RCC 7860 (cell line): ENCODE measurements at places on chromosomes 3 and 15.

- no peak for DNase-seq
Measured at GRCh38 chr3:27752926-27753325, 30.8 kb upstream of the EOMES start.

DNA sequence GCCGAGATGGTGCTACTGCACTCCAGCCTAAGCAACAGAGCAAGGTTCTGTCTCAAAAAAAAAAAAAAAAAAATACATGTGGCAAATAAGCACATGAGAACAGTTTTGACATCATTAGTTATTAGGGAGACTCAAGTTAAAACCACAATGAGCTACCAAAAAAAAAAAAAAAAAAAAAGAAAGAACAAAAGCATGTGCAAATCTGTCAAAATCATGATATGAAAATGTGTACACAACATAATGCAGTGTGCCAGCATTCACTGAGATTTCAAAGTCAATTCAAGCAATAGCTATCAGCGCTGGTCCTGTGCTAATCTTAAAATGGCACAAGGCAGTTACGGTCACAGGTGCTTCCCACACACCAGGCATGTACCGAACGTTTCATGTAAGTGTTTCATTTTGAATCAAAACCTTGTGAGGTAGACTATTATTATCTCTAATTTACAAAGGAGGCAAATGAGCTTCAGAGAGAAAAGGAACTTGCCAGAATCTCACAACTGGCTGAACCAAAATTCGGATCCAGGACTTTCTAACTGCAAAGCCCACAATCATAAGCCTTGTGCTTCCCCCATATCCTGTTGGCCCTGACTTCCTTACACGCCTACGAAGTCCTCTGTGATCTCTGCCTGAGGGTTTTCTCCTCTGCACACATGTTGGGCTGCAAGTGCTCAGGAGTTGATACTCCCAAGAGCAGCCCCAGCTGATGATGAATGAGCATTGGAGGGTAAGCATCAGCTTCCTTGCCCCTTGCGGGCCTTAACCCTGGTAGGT is 200.1 kb upstream of the PROK2 start:
- no peak for DNase-seq

DNA sequence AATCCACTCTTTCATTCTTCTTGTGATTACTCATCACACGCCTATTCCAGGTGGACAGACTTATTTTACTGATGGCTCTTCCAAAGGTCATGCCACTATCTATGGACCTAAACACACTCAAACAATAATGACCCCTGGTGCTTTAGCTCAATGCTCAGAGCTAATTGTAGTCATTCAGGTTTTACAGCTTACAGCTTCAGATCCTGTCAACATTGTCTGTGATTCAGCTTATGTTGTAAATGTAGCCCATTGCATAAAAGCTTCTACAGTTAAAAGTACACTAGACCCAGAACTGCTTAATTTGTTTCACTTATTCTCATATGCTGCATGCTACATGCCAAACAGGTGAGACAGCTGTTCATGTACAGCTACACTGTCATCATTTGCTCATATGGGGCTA is 49.2 kb downstream of the LSM3 start:
- DNase-seq: no peak

GRCh38 chr3:51712963-51713362 is 6.1 kb downstream of the GRM2 start:
- no peak for DNase-seq

DNA sequence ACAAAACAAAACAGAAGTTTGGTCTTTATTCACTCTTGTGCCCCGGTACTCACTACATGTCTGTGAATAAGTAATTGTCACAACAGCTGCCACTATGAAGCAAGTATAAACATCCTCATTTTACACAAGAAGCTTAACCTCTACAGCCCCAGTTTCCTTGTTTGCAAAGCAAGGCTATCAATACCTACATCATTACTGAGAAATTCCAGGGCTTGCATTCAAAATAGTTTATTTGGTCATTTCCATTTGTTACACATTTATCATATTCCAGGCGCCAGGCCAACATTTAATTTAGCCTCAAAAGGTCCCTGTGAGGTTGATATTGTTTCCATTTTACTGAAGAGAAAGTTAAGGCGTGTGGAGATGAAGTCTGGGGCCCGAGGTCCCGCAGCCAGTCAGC is 161.4 kb upstream of the LRTM1 start:
- no peak for DNase-seq

DNA sequence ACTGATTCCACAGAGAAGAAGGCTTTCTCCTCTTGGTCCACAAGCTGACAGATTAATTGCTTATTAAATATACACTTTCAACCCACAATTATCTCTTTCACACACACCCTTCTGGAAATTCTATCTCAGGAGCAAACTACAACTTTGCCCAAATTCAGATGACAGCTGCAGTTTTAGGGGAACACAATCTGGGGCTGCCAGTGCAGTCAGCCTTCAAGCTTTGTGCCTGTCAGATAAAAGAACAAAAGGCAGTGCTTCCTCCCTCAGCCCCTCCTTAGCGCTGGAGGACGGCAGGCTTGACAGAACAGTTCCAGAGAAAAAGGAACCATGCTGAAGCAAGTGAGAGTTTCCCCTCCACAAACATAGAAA is 99.6 kb downstream of the TMCC1 start:
- DNase-seq: no peak

- no peak for DNase-seq
Measured at GRCh38 chr3:133887803-133888703, 7.6 kb downstream of the RAB6B start.

DNA sequence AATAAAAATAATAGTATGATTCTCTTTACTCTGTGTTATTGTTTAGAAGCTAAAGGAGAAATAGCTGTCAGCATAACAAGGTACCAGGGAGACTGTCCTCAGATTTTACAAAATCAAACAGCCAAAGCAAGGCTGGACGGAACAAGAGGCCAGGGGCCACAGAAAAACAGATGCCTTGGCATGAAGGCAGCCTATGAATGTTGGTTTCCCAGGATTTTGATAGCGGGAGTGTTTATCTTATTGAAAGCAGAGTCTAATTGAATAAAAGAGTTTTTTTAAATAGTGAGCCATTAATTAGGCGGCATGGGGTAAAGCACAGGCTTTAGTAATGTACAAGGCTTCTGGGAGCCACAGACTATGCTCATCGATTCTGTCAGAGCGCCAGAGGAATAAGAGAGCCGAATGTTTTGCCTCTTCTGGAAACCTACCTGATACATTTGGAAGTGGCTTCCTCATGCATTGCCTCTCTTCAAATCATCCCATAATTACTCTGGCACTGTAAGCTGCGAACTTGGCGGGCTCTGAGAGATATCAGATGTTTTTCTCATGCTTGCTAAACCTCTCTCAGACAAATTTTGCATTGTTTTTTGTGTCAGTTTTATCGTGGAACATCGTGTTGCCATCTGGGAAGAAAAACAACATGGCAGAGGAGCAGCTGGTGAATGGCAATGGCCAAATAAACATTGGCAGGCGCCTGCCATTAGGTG is 30.4 kb upstream of the TMCO5A start:
- no peak for DNase-seq

GRCh38 chr3:21433751-21434150 is 317.3 kb downstream of the ZNF385D start:
- no peak for DNase-seq

GRCh38 chr3:132317229-132317948 is at the start of gene ACP3:
Gene ACP3 (plus strand): TSS chr3:132317407. CDS start chr3:132317457, 50 bp downstream.
- DNase-seq: no peak
